Activated CD4-positive, CD25-positive, alpha-beta regulatory T cell treated with anti-CD3 and anti-CD28 coated beads, Interleukin-2, amount 50 U/mL, for 16 hours (primary cell): ENCODE measurements at places on chromosomes 6 and 20.

DNA sequence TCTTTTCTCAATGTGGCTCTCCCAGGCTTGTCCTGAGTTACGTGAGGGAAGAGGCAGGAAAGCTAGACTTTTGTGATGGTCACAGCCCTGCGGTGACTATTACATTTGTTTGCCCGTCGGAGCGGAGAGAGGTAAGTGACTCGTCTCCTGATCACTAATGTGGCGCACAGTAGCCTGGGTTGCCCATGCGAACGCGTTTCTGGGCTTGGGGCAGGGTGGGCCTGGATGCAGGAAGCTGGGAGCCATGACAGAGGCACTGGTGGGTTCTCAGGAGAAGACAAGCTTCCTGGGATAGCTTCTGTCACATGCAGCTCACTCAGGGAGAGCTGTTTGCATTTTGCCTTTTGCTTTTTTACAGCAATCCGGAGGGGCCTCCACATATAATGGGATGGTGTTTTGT is 60.6 kb downstream of the IGF2R start:
- DNase-seq: no peak

GRCh38 chr6:20402342-20403069 is 827 bp downstream of the E2F3 start:
- DNase-seq: no peak

GRCh38 chr6:6915813-6916547 is 191.8 kb upstream of the RREB1 start:
- no peak for DNase-seq

DNA sequence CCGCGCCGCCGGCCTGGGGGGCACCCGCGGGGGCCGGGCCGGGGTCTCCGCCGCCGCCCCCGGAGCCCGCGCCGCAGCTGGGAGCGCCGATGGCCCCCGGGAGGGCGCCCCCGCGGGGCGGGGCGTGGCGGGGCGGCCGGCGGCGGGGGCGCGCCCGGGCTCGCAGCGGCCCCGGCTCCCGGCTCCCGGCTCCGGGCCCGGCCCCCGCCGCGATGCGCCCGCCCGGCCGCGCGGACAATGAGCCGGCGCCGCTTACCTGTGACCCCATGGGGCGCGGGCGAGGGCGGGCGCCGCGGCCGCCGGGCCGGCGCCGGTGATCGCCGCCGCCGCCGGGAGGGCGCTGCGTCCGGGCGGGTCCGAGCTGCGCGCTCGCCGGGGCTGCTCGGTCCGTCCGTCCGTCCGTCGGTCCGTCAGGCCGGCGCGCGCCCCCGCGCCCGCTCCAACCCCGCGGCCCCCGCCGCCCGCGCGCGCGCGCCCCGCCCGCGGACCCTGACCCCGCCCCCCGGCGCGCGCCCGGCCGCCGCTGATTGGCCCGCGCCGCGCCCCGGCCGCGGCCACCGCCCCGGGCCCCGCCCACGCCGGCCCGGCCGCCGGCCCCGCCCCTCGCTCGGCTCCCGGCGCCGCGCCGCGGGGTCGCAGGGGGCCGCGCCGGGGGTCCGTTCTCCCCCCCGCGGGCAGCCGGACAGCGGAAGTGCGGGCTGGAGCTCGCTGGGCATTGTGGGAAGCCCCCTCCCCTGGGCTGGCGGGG is at the start of gene ZBTB46:
Gene ZBTB46, minus strand, starts transcription at position 424 of the 748 bp plus-strand sequence. CDS start 40,507 bp downstream, outside the sequence.
- DNase-seq: no peak

- no peak for DNase-seq
These were observed 67.7 kb upstream of the PTPN1 start for GRCh38 chr20:50442512-50442911.

DNA sequence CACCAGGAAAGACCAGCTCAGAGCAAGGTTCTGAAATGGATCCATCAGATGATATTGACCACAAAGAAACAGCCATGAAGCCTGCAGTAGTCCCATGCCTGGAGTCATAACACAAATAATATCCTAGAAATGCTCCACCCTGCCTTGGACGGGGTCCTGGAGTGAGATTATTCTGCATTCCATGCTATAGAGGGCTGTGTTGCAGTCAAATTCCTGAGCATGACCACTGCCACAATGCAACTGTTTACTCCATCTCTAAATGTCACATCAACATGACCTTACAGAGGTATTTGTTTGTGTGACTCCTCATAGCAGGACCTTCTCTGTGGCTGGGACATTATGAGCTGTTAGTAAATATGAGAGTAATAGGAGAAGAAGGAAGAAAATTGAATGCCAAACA is 257.5 kb upstream of the TCF21 start:
- DNase-seq: no peak

DNA sequence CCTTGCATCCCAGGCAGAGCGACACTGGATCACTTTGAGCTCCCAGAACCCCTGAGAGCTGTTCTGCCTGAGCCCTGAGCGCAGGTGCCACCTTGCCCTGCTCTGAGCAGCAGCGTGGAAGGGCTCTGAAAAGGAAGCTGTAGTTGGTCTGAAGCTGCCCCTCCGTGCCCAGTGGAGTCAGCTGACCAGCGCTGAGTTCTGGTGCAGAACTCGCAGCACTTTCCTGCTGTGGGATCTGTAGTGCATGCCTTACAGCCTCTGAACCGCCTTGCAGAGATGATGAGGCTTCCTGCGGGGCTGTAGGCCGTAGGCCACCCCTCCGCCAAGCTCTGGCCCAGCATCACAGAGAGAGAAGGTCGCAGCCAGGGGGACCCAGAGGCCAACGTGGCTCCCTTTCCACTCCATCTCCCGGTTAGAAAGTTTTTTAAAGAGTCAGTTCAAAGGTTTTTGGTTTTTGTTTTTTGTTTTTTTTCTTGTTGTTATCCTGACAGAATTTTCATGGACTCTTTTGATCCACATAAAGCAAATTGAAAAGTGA is 158.3 kb upstream of the CST7 start:
- no peak for DNase-seq

GRCh38 chr6:89974834-89975233 is 80.6 kb downstream of the GJA10 start:
- DNase-seq: no peak

- DNase-seq: no peak
These were observed 539.4 kb upstream of the BTBD3 start for GRCh38 chr20:11378252-11378651.

- DNase-seq: no peak
These were observed 51.0 kb downstream of the ANKS1A start for GRCh38 chr6:34940030-34940434.

- no peak for DNase-seq
These were observed 2.4 kb upstream of the ZMYND8 start for GRCh38 chr20:47358672-47359529.

DNA sequence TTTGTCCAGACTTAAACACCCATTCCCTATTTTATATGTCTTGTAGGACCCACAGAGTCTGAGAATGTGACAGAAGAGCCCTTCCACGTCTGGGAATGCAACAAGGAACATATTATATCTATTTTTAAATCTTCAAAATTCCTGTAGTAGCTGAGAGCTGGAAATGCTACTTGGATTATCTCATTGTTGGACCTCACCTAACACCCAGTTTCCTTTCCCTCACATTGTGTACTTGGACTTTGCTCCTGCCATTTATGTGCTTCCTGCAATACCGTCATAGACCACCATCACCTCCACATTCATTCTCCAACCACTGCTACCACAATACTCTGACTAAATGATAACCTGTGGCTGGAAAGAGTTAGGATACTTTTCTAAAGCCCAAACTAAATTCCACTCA is 335.4 kb downstream of the COL12A1 start:
- DNase-seq: no peak

DNA sequence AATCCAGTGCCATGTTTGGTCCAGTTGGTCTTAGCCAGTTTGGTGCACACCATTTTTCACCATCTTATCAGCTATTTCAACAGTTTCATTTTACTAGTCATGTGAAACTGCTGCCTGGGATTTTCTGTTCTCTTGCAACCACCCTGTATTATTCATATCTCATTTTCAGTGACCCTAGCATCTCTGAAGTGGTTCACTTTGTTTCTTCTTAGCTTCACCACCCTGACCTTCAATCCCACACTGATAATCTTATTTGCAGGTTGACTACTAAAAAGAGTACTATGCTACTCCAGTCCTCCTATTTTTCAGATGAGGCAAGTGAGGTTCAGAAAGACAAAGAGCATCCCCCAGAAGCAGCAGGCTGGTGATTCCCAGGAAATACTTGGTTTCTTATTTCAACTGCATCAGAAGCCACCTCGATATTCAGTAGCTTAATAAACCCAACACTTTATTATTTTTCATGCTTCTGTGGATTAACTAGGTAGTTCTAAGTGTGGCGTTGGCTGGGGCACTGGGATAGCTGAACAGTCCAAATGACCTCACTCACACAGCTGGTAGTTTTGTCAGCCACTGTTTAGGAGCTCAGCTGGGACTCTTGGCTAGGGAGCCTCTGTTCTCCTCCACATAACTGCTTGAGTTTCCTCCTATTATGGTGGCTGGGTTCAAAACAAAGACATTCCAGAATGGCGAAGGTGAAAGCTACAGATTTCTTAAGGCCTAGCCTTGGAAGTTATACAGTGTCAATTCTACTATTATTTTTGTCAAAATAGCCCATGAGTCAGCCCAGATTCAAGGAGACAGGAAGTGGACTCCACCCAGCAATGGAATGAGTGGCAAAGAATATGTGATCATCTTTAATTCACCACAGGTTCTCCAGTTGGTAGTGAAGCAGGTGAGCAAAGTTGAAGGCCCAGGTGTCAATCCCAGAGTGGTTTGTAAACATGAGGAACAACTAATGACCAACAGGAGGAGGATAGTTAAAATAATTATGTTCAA is 40.6 kb downstream of the BPIFB4 start:
- no peak for DNase-seq

- DNase-seq: no peak
These were observed 173.2 kb downstream of the VEGFA start for GRCh38 chr6:43943099-43943766.

DNA sequence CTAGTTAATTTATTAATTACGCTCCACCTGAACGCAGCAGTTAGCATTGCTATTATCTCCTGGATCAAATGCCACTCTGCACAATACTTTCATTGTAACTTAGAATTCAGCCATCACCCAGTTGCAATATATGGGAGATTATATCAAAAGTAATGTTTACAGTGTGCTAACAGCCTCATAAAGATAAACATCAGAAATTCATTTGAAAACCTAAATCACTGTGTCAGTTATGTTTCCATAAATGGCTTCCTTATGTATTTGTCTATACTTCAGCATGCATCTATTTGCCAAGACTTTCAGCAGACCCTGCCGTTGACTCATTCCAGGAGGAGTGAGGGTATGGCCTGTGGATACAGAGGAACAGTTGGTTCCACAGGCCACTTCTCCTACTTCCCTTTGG is 300.1 kb downstream of the TFAP2B start:
- DNase-seq: no peak

GRCh38 chr20:44683263-44684046 is 31.7 kb upstream of the CCN5 start:
- peak; percentile 6 for DNase-seq

GRCh38 chr6:152371775-152372174 is 265.4 kb downstream of the SYNE1 start:
- no peak for DNase-seq

DNA sequence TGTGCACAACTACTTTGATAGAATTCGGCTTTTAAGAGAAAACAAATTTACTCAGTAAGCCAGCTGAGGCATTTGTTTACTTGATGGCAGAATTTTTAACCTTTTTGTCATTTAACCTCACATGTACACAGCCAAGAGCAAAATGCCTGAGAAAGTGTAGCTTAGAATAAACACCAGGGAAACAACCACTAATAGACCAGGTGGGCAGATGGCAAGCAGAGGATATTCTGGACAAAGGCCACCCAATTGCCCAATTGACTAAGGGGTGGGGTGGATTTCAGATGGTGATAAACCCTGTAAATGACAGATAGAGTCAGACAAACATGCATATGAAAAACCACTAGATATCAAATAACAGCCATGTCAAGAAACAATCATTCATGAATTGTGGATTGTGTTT is 190.7 kb upstream of the FBXL4 start:
- DNase-seq: no peak

GRCh38 chr20:63362436-63363009 is 1.4 kb upstream of the CHRNA4 start:
- no peak for DNase-seq

GRCh38 chr6:85323435-85324040 is 126.3 kb upstream of the NT5E start:
- DNase-seq: peak; percentile 38

GRCh38 chr6:28424163-28424562 is 19.1 kb downstream of the ZSCAN23 start:
- no peak for DNase-seq

DNA sequence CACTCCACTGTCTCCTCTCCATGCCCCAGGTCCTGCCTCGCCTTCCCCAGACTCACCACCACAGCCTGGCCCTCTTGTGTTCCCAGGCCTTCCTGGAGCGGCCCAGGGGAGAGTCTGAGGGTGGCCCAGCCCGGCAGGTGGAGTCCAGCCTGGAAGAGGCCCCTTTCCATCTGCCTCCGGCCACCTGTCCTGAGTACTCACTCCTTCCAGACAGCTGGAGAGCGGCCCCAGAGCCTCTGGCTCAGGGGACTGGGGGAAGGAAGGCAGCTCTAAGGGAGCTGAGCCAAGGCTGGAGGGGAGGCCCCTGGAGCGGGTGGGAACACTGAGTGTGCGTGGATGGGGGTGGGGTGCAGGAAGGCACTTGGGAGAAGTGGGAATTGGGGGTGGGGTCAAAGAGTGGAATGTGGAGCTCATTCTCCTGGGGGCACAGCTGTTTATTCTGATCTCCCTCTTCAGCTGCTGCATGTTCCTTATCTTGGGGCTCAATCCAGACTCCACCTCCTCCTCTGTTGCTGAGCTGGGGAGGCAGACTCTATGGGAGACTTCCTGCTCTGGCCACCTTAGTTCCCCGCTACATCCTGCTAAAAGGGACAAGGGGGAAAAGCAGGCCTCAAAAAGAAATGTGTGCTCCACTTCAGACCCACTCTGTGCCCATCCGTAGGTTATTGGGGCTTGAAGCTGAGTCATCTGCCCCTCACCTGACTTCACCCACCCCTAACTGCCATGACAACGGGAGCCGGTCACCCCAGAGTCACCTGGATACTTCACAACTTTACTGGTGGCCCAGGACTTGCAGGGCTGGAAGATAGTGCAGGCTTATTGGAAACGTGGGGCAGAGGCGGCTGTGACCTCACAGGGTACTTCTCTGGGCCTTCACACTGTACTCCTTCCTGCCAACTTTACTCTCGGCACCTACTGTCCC is 19.5 kb upstream of the TAF8 start:
- no peak for DNase-seq

DNA sequence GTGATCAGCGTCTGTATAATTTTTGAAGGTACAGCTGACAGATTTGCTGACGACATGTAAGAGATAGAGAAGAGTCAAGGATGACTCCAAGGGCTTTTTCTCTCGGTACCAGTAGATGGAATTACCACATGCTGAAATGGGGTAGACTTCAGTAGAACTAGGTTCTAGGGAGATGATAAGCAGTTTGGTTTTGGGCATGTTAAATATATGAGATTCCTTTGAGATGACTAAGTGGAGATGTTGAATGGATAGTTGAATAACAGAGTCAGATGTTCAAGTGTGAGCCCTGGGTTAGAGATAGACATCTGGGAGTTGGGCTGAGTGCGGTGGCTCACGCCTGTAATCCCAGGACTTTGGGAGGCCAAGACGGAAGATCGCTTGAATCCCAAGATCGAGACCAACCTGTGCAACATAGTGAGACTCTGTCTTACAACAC is 50.0 kb downstream of the PHF20 start:
- no peak for DNase-seq

GRCh38 chr20:47956268-47956995 is 171.2 kb upstream of the SULF2 start:
- DNase-seq: no peak

- no peak for DNase-seq
These were observed 43.9 kb upstream of the GJE1 start for GRCh38 chr6:142088858-142089216.
